ENCODE measurements at places on chromosomes 2 and 18.

DNA sequence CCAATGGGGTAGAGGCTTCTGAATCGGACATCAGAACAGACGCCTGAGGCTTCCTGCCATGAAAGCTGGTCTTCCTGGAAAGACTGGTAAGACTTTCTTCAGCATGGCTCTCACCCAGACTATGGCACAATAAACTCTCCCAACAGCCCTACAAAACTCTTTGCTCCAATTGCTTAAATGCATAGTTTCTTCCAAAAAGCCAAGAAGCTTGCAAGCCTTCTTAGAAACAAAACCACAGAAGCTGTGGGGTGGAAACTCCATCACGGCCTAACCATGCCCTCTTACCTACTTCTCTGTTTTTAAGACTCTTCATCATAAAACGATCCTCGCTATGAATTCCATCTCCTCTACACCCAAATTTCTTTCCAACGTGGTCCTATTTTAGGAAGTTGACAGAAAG is 48.2 kb downstream of the PAX8 start:
- DNase-seq: no peak

DNA sequence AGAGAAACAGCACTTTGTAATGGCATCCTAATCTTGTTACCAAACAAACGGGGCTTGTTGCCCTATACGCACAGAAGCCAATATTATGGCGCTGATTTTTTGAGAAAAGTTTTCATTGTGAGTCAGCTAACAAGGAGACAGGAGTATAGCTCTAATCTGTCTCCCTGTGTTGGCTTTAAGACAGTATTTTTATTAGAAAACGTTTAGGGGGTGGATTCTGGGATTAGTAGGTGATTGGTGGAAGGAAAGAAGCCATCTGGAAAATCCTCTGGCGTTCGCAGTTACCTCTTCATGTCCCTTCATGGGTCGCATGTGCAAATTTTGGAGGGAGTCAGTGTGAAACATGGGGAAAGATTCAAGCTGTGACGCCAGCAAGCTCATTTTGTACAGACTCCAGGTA is 698 bp upstream of the TMEM237 start:
- DNase-seq: no peak

DNA sequence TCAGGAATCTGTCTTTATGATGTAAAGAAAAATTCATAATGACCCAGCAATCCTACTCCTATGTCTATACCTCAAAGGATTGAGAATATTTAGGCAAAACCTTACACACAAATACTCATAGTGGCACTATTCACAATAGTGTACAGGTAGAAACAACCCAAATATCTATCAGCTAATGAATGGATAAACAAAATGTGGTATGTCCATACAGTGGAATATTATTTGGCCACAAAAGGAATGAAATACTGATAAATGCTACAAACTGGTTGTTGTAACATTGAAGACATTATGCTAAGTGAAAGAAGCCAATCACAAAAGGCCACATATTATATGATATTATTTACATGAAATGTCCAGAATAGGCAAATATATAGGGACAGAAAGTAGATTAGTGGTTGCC is 24.7 kb downstream of the PDK1 start:
- DNase-seq: no peak

DNA sequence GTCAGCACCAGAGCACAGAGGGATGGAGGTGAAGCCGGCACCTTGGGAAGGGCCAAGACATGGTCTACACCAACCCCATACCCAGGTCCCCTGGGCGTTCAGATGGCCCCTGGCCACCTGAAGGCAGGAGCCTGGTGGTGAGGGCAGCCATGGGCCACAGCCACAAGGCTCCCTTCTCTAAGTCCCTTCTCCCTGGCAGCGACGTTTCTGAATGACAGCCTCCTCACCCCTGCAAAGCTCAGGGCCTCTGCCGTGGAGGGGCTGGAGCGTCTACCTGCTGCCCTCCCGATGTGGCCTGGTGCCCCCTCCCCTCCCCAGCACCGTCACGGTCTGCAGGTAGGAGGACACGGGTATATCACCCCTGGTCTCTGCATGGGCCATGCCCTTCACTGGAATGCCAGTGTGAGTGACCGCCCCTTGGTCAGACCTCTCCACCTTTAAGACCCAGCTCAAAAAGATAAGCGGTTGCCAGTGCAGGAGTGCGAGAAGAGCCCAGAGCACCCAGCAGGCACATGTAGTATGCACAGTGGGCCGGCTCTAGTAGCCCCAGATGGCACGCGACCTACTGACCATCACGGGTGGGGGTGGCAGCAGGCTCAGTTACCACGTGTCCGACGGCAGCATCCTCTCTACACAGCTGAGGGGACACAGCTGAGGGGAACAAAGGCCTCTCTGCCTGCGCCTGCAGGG is 46.6 kb downstream of the HS6ST1 start:
- DNase-seq: no peak

DNA sequence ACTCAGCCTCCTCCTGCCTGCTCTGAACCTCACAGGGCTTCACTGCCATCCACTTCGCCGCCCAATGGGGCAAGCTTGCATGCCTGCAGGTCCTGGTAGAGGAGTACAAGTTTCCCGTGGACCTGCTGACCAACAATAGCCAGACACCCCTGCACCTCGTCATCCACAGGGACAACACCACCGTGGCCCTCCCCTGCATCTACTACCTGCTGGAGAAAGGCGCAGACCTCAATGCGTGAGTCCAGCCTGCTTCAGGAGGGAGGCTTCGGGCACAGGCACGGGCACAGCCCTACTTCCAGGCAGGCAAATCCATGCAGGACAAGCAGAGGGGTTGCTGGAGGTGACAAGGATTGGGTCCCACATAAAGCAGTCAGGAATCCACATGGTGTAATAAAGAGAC is 1.2 kb downstream of the ANKRD53 start:
- DNase-seq: no peak
